HT-29 (cell line): ENCODE measurements at places on chromosomes 4 and X.

GRCh38 chr4:6271206-6271605 lies 1.6 kb downstream of the WFS1 start:
- no peak for DNase-seq

DNA sequence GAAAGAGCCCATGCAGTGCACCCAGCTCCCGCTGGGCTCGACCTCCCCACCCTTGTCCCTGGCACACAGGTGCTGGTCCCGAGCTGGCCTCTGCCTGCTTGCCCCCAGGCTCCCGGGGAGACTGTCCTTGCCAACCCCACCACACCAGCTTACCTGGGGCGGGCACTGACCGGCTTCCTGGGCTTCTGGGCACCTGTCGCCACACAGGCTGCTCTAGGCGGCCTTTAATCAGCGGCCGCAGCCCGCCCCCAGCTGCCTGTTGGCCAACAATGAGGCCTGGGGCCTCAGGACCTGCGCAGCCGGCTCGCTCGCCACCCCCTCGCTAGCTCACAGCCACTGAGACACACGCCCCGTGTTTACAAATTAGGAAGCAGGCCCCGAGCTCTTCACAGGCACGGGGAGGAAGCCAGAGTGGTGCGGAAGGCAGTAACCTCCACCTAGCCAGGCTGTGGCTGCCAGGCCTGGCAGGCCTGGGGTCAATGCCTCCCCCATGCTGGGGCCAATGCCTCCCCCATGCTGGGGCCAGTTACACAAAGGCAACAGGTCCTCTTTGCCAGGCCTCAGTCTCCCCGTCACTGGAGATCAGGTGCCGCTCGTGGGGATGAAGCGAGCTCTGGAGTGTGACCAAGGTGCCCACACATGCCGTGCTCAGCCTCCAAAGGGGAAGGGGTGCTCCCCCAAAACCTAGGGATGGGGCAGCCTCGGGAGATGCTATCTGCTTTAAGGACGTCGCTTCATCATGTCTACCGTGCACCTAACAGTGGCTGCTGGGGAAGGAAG lies at the start of gene TREX2:
TSS of gene TREX2 (minus strand) at position 201 of the 780 bp plus-strand sequence. CDS start 626 bp downstream, outside the sequence.
- DNase-seq = no peak

GRCh38 chr4:150583287-150584110 lies 1.5 kb downstream of the MAB21L2 start:
- DNase-seq = no peak

DNA sequence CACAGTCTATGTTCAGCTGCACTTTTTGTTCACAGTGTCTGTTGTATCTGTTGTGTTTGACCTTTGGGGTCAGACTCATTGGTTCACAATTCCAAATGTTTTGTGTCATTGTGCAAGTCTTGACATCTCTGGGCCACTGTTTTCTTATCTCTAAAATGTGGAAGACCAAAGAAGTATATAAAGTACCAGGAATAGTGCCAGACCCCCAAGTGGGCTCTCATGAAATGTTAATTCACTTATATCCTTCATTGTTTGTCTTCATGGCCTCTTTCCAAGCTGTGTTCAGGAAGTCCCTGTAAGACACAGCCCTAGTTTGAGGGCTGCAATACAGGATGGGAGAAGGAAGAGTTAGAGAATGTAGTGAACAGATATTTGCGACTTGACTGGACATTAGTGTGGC lies 468.3 kb upstream of the BOD1L1 start:
- no peak for DNase-seq

GRCh38 chrX:68568136-68568535 lies 69.3 kb downstream of the YIPF6 start:
- DNase-seq = no peak
